ENCODE measurements at places on chromosomes 5 and 9. TPM values are rescaled to one million over a fixed set of nuclear protein-coding genes. Genes with fewer than 3 reads are reported as not detected.

GRCh38 chr9:5442400-5443011 lies 4.8 kb upstream of the PLGRKT start:
- no peak overlapping the region for H3K27ac ChIP-seq
- no peaks in the 10 kb centered on the region for H3K27me3 ChIP-seq
- DNase-seq, result peak; percentile 76
- peaks cover 21% of the 10 kb centered on the region for H3K4me1 ChIP-seq
- H3K4me3 ChIP-seq, result no peak overlapping the region
- no peaks in the 10 kb centered on the region for H3K36me3 ChIP-seq

SHLD3 gene
- 1.2 TPM for total RNA-seq

ARHGEF28 gene
- total RNA-seq, result 8.9 TPM

DNA sequence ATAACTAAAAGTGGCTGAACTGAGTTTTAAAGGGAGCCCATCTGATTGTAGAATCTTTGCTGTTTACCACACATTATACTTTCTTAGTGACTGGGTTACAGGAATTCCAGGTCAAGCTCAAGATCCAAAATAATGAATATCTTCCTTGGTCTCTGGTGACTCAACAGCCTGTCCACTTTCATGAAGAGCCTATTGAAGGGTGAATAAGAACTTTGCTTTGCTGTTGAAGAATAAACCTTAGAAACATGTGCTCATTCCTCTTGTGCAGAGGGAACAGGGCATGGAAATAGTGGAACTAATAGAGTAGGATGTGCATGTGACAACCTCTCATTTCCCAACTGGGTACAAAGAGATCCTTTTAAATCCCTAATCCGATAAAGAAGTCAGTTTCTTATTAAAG lies 21.4 kb downstream of the ALDH1A1 start:
- no peaks in the 10 kb centered on the region for H3K36me3 ChIP-seq
- no peaks in the 10 kb centered on the region for H3K27me3 ChIP-seq
- DNase-seq, result no peak
- H3K4me1 ChIP-seq, result no peaks in the 10 kb centered on the region

SPATA31A3 gene
- total RNA-seq, result not detected

GRCh38 chr5:30414078-30414477 lies 779.4 kb upstream of the CDH6 start:
- no peaks in the 10 kb centered on the region for H3K36me3 ChIP-seq
- H3K27me3 ChIP-seq, result no peaks in the 10 kb centered on the region
- no peak overlapping the region for H3K27ac ChIP-seq
- no peaks in the 10 kb centered on the region for H3K4me1 ChIP-seq
- H3K4me3 ChIP-seq, result no peak overlapping the region

FGF18 gene
- not detected for total RNA-seq

- H3K4me1 ChIP-seq, result peaks cover 7% of the 10 kb centered on the region
- peak overlapping the region; percentile 70 for H3K27ac ChIP-seq
- H3K27me3 ChIP-seq, result no peaks in the 10 kb centered on the region
- peak overlapping the region; percentile 91 for H3K4me3 ChIP-seq
- DNase-seq, result peak; percentile 81
Measured at GRCh38 chr5:123035360-123035917, 1.1 kb downstream of the PPIC start.

PCSK5 gene
- total RNA-seq, result 3.9 TPM

GLRA1 gene
- total RNA-seq, result not detected

- DNase-seq, result peak; percentile 79
- peaks cover 8% of the 10 kb centered on the region for H3K27me3 ChIP-seq
- H3K27ac ChIP-seq, result no peak overlapping the region
- no peaks in the 10 kb centered on the region for H3K36me3 ChIP-seq
Measured at GRCh38 chr5:178163772-178164735, 10.4 kb upstream of the NHP2 start.

DNA sequence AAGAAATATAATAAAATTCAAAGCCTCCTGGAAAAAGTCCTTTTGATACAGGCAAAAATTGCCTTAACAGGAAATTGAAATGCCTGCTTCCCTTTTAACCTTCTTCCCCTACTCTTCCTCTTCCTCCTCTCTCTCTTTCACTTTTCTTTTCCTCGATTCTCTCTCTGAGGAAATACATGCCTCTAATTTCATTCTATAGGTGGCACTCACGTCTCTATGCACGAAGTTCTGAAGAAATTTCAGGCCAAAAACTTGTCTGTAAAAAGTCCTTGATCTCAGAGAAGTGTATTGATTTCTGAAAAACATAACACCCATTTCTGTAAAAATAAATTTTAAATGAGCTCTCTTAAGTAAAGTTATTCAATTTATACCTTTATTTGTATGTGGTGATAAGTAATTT lies 371.7 kb upstream of the IRX4 start:
- H3K4me1 ChIP-seq, result no peaks in the 10 kb centered on the region
- DNase-seq, result no peak
- no peaks in the 10 kb centered on the region for H3K36me3 ChIP-seq
- no peak overlapping the region for H3K27ac ChIP-seq
- no peak overlapping the region for H3K4me3 ChIP-seq

DNA sequence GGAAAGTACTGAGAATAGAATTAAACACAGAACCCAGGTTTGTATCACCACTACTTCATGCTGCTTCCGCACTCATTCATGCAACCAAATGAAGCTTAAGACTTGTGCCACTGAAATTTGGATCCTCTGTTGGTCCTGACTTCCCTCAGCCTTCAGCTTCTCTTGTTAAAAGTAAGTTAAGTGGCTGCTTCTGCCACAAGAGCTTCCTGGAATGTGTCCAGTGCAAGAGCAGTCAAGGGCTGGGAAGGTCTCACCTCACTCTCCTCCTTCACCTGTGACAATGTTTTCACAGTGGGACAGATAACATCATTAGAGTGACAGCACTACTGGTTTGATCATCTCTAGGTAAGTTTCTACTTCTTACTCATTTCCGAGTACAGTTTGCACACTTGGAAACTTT lies 7.9 kb downstream of the SNCAIP start:
- no peak for DNase-seq
- no peaks in the 10 kb centered on the region for H3K27me3 ChIP-seq
- H3K4me3 ChIP-seq, result no peak overlapping the region
- H3K36me3 ChIP-seq, result no peaks in the 10 kb centered on the region

DNA sequence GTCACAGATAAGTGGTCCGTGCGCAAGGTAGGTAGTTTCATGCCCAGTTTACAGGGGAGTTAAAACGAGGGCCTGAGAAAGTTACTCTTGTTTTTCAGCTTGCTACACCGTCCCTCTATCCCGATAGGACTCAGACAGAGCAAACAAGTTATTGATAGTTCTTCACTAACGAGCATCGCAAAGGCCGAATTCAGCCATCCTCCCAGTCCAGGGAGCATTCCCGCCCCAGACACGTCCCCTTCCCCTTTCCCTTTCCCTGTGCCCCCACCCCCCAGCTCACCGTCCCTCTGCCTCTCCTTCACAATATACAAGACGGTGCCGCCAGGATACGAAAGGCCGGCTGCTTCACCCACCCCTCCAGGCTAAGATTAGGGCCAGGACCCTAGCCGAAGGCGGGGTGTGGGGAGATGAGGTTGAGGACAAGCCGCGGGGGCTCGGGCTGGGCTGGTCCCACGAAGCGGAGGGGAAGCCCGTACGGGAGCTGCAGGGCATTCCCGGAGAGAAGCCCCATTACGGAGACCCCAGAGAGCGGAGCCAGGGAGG lies 599 bp downstream of the KIAA1191 start:
- peak; percentile 52 for DNase-seq
- no peaks in the 10 kb centered on the region for H3K4me1 ChIP-seq
- peak overlapping the region; percentile 36 for H3K27ac ChIP-seq
- H3K36me3 ChIP-seq, result peaks cover 23% of the 10 kb centered on the region
- H3K4me3 ChIP-seq, result peak overlapping the region; percentile 96
- no peaks in the 10 kb centered on the region for H3K27me3 ChIP-seq

- H3K36me3 ChIP-seq, result no peaks in the 10 kb centered on the region
- H3K4me3 ChIP-seq, result no peak overlapping the region
- no peaks in the 10 kb centered on the region for H3K4me1 ChIP-seq
Measured at GRCh38 chr9:27654629-27655285, 81.5 kb upstream of the C9orf72 start.

TLX3 gene
- not detected for total RNA-seq

- no peaks in the 10 kb centered on the region for H3K27me3 ChIP-seq
- H3K4me1 ChIP-seq, result no peaks in the 10 kb centered on the region
- no peaks in the 10 kb centered on the region for H3K36me3 ChIP-seq
- no peak for DNase-seq
- H3K4me3 ChIP-seq, result no peak overlapping the region
Measured at GRCh38 chr5:2913281-2913680, 161.8 kb upstream of the IRX2 start.

PCDHA9 gene
- total RNA-seq, result not detected
